ENCODE measurements at places on chromosomes 5 and 9.

- no peak for DNase-seq
Observed at GRCh38 chr5:10652606-10653005, 88.7 kb downstream of the ANKRD33B start.

GRCh38 chr5:141951332-141951781 is 6.6 kb downstream of the PCDH12 start:
- DNase-seq = no peak

DNA sequence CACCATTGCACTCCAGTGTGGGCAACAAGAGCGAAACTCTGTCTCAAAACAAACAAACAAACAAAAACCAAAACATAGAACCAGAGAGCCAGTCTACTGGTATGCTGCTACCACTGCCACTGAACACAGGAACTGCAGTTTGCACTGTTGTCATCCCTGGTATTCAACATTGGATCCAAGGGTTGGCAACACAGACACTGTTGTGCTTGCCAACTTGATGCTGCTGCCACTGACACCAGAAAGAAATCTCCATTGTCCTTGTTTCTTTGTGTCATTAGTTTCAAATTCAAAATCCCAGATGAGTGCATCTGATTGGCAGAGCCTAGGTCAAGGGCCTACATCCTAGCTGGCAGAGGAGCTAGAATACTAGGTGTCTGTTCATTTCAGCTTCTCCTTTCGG is 16.2 kb downstream of the HINT1 start:
- peak; percentile 32 for DNase-seq

GRCh38 chr5:149474198-149474597 is 77.0 kb downstream of the CSNK1A1 start:
- DNase-seq = no peak

- DNase-seq = peak; percentile 44
Observed at GRCh38 chr5:159987031-159987674, 21.8 kb upstream of the TTC1 start.

DNA sequence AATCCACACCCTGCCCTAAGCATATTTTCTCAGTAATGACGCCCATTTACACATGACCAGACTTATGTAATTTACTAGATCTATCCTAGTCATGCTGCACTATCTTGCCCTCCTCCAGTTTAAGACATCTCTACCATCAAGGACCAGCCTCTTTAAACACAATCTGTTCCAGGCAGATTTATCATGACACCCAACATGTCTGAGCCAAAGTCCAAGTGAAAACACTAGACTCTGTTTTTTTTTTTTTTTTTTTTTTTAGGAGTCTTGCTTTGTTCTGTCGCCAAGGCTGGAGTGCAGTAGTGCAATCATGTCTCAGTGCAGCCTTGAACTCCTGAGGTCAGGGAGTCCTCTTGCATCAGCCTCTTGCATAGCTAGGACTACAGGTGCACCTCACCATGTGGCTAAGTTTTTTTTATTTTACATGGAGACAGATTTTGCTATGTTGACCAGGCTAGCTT is 354.6 kb downstream of the ARRDC3 start:
- no peak for DNase-seq

- DNase-seq = no peak
Observed at GRCh38 chr5:178437386-178438075, 152.7 kb downstream of the COL23A1 start.

- no peak for DNase-seq
Observed at GRCh38 chr9:25260046-25260445, 418.2 kb downstream of the TUSC1 start.

DNA sequence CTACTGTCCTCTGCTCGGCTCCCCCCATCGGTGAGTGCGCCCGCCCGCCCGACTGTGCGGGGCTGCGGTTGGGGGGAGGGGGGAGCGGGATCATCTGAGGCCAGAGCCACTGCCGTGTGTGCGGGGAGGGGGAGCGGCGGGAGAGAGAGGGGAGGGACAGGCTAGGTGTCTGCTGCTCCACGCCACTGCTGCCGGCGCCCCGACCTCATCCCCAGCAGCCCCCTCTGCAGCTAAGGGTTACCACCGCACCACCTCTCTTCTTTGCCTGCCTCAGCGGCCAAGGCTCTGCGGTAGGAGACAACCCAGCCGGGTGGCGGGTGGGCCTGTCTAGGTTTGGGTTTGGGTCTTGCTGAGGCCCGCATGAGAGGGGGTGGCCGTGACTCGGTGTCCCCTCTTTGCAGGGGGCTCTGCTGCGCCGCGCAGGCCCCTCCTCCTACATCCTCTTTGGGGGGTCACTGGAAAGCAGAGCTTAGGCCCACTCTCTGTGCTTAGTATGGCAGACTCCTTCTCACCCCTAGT is 670 bp upstream of the PURA start:
- DNase-seq = no peak

- DNase-seq = no peak
Observed at GRCh38 chr9:19940811-19941535, 152.1 kb upstream of the SLC24A2 start.

- DNase-seq = no peak
Observed at GRCh38 chr9:135310134-135310533, 169.4 kb upstream of the PPP1R26 start.

DNA sequence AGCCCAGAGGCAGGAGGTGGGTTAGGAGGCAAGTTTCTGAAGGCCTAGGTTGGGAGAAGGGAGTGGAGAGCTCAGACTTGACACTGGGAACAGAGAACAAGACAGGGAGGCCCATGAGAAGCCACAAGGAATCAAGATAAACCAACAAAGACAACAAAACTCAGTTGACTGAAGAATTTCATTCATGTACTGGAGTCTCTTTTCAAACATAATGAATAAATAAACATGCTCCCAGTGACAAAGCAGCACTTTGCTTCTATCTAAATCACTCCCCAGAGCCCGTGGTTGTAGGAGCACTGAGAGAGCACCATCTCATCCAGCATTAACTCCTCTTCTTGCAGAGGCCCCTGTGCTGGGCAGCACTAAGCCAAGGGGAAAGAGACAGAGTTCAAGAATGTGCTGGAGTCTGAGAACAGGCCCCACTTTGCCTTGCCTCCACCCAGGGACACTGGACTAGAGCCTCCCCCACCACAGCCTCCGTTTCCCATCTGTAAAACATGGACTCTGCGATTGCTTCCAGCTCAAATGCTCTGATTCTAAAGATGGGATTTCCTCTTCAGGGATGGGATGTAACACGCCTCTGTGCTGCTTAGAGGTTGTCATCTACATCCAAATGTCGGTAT is 282.0 kb downstream of the SPOCK1 start:
- no peak for DNase-seq

DNA sequence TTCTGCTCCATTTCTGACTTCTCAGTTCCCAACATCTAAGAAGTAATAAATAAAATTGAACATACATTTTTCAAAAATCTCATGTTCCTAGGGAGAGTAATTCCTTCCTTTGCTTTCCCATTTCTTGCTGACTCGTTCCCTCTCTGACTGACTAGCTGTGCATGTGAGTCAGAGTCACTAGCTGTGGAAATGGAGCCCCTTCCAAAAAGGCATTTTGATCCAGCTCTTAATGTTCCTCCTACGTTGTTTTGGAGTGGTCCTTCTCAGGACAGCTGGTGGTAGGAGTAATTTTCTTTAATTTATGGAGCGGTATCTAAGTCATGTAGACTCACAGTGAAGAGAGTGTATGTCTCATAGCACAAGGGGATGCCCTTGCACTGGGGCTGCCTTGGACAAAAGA is 460.2 kb downstream of the GADD45G start:
- no peak for DNase-seq

GRCh38 chr9:98135938-98136337 is 16.9 kb upstream of the TRIM14 start:
- no peak for DNase-seq

GRCh38 chr9:99103054-99103895 is 1.6 kb upstream of the TGFBR1 start:
- DNase-seq = no peak

GRCh38 chr9:116737152-116737546 is 50.0 kb downstream of the TRIM32 start:
- DNase-seq = peak; percentile 73

- no peak for DNase-seq
Observed at GRCh38 chr5:55865831-55866230, 14.7 kb downstream of the IL31RA start.

DNA sequence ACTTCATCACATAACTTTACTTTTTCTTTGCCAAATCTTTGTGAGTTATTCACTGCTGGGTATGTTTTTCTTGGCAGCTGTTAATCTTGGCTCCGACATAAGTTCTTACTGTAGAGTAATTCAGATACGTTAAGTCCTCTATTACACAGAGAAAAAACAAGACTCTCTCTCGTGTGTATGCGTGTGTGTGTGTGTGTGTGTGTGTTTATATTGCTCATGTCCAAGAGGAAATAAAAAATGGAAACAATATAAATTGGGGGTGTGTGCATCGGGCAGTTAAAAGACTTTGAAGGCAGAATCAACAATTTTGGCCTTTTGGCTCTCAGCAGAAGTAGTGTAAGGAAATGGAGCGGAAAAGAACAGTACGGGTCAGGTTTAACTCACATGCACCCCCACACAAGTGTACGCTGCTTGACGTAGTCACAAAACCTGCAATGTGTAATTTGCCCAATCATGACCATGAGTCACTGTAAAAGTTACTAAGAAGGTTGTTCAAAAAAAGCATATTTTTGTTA is 67.2 kb upstream of the IFNE start:
- DNase-seq = no peak

- no peak for DNase-seq
Observed at GRCh38 chr9:93670208-93671019, 94.0 kb downstream of the PHF2 start.

- no peak for DNase-seq
Observed at GRCh38 chr9:133268335-133269056, 6.5 kb downstream of the ABO start.

DNA sequence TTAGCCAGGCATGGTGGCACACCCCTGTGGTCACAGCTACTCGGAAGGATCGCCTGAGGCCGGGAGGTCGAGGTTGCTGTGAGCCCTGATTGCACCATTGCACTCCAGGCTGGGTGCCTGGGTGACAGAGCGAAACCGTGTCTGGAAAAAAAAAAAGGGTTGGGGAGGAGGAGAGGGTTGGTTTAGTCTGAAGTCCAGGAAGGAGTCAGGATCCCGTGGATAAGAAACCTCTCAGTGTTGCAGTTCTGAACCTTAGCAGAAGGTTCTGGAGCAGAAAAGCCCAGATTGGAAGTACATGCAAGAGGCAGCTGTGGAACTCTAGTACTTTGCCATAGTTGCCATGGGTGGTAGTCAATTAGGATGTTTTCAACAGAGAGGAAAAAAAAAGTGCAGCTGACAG is 125.2 kb upstream of the CPEB4 start:
- no peak for DNase-seq

Measured in amygdala (tissue), 56 donors.